ENCODE measurements at places on chromosomes 2 and 18. TPM values are rescaled to one million over a fixed set of nuclear protein-coding genes. Genes with fewer than 3 reads are reported as not detected.

DNA sequence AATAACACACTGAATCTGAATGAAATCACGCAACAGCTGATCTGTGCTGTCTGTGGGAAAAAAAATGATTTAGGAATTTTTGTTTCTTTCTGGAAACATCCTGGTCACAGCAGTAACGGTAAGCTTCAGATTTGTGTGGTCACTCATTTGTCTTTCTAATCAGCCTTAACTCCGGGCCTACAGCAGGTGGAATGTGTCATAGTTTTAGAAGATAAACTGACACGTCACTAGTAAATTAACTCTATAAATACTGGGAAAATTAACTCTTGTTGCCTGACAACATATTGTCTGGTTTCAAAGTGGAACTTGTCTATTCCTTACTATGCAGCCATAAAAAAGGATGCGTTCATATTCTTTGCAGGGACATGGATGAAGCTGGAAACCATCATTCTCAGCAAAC lies 58.1 kb upstream of the NCK2 start:
- H3K4me3 ChIP-seq, result no peak overlapping the region
- H3K27me3 ChIP-seq, result no peaks in the 10 kb centered on the region
- H3K36me3 ChIP-seq, result peaks cover 1% of the 10 kb centered on the region

GRCh38 chr2:22719396-22719795 lies 665.6 kb upstream of the KLHL29 start:
- no peaks in the 10 kb centered on the region for H3K27me3 ChIP-seq
- H3K4me1 ChIP-seq, result no peaks in the 10 kb centered on the region
- DNase-seq, result no peak
- H3K27ac ChIP-seq, result no peak overlapping the region
- no peaks in the 10 kb centered on the region for H3K36me3 ChIP-seq

DNA sequence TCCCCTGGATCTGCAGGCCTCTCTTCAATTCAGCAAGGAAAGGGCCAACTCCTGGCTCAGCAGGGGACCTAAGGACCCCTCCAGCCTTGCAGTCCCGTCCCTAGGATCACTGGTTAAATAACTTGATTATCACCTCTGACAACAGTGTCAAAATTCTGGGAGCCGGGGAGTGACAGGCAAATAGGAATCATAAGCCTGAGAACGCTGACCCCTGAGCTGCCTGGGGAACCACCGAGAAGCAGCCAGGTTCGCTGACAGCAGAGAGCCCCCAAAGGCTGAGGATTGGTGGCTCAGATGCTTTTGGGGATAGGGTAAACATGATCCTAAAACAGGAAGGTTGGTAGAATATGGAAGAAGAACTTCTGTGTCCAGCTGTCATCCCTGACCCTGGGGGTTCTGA lies 17.5 kb upstream of the TNS1 start:
- H3K27me3 ChIP-seq, result peaks cover 3% of the 10 kb centered on the region
- no peak for DNase-seq
- no peak overlapping the region for H3K4me3 ChIP-seq
- no peak overlapping the region for H3K27ac ChIP-seq
- no peaks in the 10 kb centered on the region for H3K4me1 ChIP-seq

DNA sequence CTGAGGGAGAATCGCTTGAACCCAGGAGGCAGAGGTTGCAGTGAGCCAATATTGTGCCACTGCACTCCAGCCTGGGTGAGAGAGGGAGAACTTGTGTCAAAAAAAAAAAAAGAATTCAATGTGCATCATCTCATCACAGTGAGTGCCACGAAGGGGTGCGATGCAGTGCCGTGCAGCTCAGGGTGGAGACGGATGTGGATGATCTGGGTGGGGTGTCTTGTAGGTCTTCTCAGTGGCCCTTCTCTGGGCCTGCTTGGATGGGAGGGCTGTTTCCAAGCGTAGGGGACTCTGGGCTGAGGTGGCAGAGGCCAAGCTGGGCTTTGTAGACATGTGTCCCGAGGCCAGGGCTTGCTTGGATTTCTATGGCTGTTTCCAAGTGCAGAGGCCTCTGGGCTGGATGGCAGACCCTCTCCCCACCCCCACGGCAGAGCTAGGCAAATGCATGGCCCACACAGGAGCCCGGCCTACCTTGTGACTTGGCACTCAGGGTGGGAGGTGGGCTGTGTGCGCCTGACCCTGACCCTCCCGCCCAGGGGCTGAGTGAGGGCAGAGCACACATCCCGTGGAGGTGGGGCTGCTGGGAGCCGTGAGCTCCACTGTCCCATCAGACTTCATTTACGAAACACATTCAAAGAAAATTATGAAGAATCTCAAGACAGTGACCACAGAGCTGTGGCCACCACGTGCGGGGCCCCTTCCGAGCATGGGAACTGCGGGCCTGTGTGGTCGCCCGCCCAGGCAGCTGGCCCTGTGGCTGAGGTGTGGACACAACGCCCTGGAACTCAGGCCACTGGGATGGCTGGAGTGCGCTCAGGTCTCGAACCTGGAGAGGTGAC lies 76.4 kb downstream of the ASB1 start:
- H3K4me3 ChIP-seq, result no peak overlapping the region
- no peak for DNase-seq
- no peaks in the 10 kb centered on the region for H3K36me3 ChIP-seq
- peaks cover 18% of the 10 kb centered on the region for H3K4me1 ChIP-seq
- H3K27ac ChIP-seq, result no peak overlapping the region

GRCh38 chr2:16745466-16745865 lies 79.8 kb upstream of the CYRIA start:
- H3K4me3 ChIP-seq, result no peak overlapping the region
- DNase-seq, result no peak
- peaks cover 5% of the 10 kb centered on the region for H3K4me1 ChIP-seq
- no peaks in the 10 kb centered on the region for H3K27me3 ChIP-seq
- H3K27ac ChIP-seq, result no peak overlapping the region
- H3K36me3 ChIP-seq, result no peaks in the 10 kb centered on the region

DNA sequence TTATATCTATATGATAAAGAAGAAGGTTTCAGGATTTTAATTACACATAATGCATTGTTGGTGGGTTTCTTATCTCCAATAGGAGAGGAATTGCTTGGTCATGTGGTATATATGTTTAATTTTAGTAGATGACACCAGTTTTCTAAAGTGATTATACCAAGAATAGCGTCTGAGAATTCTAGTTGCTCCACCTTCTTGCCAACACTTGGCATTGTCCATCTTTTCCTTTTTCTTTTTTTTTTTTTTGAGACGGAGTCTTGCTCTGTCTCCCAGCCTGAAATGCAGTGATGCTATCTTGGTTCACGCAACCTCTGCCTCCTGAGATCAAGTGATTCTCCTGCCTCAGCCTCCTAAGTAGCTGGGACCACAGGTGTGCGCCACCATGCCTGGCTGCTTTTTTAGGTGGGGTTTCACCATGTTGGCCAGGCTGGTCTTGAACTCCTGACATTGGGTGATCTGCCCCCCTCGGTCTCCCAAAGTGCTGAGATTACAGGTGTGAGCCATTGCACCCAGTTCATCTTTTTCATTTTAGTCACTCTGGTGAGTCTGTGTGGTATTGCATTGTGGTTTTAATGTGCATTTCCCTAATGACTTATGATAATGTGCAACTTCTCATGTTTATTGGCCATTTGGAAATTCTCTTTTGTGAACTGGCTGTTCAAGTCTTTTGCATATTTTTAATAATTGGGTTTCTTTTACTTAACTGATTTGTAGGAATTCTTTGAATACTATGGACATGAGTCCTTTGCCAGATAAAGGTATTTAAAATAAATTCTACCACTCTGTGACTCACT lies 37.3 kb upstream of the ZNF512 start:
- H3K36me3 ChIP-seq, result peaks cover 1% of the 10 kb centered on the region
- H3K27ac ChIP-seq, result no peak overlapping the region
- H3K4me3 ChIP-seq, result no peak overlapping the region
- DNase-seq, result no peak
- peaks cover 2% of the 10 kb centered on the region for H3K4me1 ChIP-seq
- H3K27me3 ChIP-seq, result peaks cover 5% of the 10 kb centered on the region

- H3K4me1 ChIP-seq, result no peaks in the 10 kb centered on the region
- H3K27ac ChIP-seq, result no peak overlapping the region
- H3K27me3 ChIP-seq, result no peaks in the 10 kb centered on the region
- no peak overlapping the region for H3K4me3 ChIP-seq
- H3K36me3 ChIP-seq, result no peaks in the 10 kb centered on the region
These were observed 61.5 kb upstream of the DOCK10 start for GRCh38 chr2:225103737-225104141.

DNA sequence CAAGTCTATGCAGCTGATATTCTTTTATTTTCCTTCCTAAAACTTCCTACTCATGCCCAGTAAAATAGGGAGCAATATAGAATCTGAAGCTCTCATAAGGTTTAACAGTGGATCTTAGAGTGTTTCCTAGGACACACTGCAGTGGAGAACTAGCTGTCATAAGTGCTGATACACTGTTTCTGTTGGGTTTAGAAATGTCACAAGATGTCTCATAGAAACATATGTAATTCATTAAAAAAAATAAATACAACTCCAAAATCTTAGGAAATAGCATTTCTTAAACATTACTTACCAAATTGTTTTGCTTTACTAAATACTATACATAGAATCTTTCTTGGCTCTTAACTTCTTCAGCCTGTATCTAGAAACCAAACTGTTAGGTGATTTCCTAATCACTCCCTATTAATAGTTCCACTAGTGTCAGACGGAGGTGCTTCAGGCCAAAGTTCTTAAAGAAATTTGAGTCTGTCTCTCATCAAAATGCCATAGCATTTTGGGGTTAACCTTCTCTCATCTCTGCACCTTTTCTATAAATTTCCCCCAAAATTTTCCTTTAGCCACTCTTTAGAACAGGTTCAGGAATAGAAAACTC lies 93.7 kb downstream of the CERKL start:
- no peaks in the 10 kb centered on the region for H3K36me3 ChIP-seq
- H3K4me1 ChIP-seq, result no peaks in the 10 kb centered on the region
- no peak overlapping the region for H3K27ac ChIP-seq
- H3K27me3 ChIP-seq, result no peaks in the 10 kb centered on the region
- DNase-seq, result no peak

DNA sequence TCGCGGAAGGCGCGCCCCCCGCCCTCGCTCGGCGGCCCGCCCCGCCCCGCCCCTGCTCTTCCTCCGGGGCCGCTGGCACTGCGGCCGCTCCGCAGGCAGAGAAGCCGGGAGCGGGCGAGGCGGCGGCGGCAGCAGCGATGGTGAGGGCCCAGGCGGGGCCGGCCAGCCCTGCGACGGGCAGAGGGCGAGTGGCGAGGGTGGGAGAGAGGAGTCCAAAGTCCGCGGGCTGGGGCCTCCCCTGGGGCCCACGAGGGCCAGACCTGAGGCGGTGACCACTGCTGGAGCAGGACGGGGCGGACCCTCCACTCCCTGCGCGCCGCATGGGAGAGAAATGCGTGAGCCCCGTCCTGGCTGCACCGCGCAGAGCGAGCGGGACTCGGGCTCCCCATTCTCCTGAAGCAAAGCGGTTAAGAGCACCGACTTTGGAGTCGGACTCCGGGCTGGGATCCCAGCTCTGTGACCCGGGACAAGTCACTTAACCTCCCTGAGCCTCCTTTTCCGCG lies at the start of gene VAMP5:
VAMP5 (plus strand) TSS at position 78 of the 503 bp plus-strand sequence; CDS start at position 138, 60 bp downstream.
- H3K4me3 ChIP-seq, result peak within 1 kb of the TSS; percentile 89
- H3K27ac ChIP-seq, result peak within 1 kb of the TSS; percentile 93
- peaks cover 23% of the 10 kb centered on the region for H3K36me3 ChIP-seq
- H3K4me1 ChIP-seq, result peaks cover 43% of the 10 kb centered on the region

DNA sequence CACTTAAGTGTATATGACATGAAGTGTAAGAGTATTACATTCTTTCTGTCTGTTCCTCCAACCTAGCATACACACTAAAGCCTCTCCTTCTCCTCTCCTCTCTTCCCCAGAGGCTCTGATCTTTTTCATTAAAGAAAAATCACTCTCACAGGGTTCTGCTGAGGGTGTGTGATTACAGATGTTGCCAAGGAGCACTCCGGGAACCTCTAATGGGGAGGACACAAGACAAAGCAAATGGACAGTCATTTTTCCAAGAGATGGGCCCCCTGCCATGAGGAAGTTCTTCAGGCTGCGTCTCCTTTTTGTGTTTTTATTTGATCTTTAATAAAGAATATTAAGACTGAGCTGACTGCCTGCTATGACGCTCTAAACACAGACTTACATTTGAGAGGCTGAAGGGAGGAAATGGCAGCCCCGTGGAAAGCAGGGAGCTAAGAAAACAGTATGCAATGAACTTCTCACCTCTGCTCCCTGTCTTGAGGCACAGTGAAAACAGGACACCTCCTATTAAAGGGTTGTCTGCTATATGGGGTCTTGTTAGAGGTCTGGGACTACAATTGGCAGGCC lies 578.1 kb downstream of the PIK3C3 start:
- H3K4me1 ChIP-seq, result no peaks in the 10 kb centered on the region
- H3K4me3 ChIP-seq, result no peak overlapping the region
- no peaks in the 10 kb centered on the region for H3K36me3 ChIP-seq
- no peak for DNase-seq
- no peaks in the 10 kb centered on the region for H3K27me3 ChIP-seq

- no peak for DNase-seq
- no peaks in the 10 kb centered on the region for H3K27me3 ChIP-seq
- no peak overlapping the region for H3K27ac ChIP-seq
These were observed 492.8 kb upstream of the FSIP2 start for GRCh38 chr2:185245806-185246205.

DNA sequence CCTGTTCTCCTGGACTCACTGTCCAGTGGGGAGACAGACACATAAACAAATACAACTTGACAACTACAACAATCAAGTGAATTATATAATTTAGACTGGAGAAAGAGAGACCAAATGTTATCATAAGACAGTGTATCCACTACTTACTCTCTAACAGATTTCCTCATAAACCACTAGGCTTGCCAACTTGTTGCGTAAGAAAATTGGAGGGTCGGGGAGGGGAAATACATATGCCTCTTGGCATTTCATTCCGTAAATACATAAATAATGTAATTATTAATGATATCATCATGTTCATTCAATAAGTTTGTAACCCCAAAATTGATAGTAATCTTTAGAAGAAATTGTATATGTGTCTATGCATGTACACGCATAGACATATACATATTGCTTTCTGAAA lies 14.9 kb downstream of the RAB6D start:
- H3K36me3 ChIP-seq, result no peaks in the 10 kb centered on the region
- H3K4me1 ChIP-seq, result no peaks in the 10 kb centered on the region
- H3K27ac ChIP-seq, result no peak overlapping the region
- peaks cover 13% of the 10 kb centered on the region for H3K27me3 ChIP-seq
- H3K4me3 ChIP-seq, result no peak overlapping the region

GRCh38 chr2:44883356-44883755 lies 58.1 kb upstream of the SIX3 start:
- DNase-seq, result no peak
- no peaks in the 10 kb centered on the region for H3K36me3 ChIP-seq
- H3K4me3 ChIP-seq, result no peak overlapping the region
- peaks cover 28% of the 10 kb centered on the region for H3K27me3 ChIP-seq
- H3K27ac ChIP-seq, result no peak overlapping the region

- no peaks in the 10 kb centered on the region for H3K27me3 ChIP-seq
- peaks cover 31% of the 10 kb centered on the region for H3K4me1 ChIP-seq
- no peak overlapping the region for H3K4me3 ChIP-seq
These were observed 37.2 kb upstream of the DNMT3A start for GRCh38 chr2:25378731-25379490.

- H3K36me3 ChIP-seq, result no peaks in the 10 kb centered on the region
- H3K27ac ChIP-seq, result no peak overlapping the region
- H3K27me3 ChIP-seq, result no peaks in the 10 kb centered on the region
These were observed 66.7 kb downstream of the TPGS2 start for GRCh38 chr18:36762074-36762473.

- no peaks in the 10 kb centered on the region for H3K27me3 ChIP-seq
- no peak for DNase-seq
These were observed 94.5 kb upstream of the TMEM178A start for GRCh38 chr2:39571111-39571731.

Gene CREB1
- 101 TPM for total RNA-seq

Gene CDH2
- total RNA-seq, result not detected

Gene IL36RN
- not detected for total RNA-seq

All from activated CD8-positive, alpha-beta memory T cell treated with anti-CD3 and anti-CD28 coated beads, Interleukin-2, amount 10 ng/mL, durations not matched to agents 7 days and 5 days (primary cell).